ENCODE measurements at places on chromosomes 11 and 22.

DNA sequence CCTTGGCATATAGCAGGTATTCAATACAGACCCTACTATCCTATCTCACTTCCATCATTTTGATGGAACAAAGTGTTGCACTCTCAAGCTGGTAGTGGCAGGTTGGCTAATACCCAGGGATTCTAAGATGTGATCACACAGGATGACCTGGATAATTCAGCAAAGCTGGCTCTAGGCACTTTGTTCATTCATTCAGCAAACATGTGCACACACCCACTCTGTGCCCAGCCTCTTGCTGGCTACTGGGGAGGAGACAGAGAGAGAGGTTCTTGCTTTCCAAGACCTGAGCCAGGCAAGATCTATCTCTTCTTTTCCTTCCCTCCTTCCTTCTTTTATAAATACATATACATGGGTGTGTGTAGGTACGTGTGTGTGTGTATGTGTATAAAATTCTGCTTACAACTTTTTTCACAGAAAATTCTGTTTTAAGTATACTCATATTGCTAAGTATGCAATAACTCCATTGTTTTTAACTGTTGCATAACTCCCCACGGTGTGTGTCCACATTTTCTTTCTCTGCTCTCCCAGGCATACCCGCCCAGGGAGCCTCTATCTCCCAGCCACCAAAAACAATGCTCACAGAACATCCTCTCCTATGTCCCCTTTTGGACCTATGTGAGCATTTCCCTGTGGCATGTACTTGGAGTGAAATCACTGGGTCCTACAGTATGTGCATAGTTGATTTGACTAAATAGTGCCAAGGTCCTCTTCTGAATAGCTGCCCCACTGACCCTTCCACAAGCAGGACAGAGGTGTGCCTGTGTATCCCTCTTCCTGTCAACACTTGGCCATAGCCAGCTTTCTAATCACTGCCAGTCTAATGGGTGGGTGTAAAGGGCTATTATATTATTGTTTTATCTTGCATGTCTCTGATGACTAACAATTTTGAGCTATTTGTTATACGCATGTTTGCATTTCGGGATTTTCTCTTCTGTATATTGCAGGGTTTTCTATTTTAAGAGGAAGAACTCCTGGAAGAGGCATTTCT is 27.5 kb downstream of the CLPB start:
- DNase-seq, result no peak

- no peak for DNase-seq
These were observed 45.2 kb downstream of the NAT10 start for GRCh38 chr11:34150494-34151151.

DNA sequence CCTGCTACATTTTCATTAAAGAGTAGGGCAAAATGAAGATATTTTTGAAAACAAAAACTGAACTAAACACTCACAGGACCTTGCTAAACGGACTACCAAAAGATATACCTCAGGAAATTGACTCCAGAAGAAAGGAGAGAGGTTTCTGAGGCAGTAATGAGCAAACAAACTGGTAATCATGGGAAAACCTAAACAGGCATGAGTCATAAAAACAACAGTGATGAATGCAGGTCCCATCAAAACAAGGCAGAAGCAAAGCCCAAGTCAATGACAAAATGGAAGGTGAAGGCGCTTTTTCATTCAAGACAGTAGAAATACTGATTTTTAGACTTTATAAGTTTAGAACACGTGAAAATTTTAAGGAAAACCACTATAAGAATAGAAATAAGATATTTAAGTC is 104.5 kb downstream of the EFCAB6 start:
- no peak for DNase-seq

- no peak for DNase-seq
These were observed 19.9 kb downstream of the RPUSD4 start for GRCh38 chr11:126191379-126192073.

DNA sequence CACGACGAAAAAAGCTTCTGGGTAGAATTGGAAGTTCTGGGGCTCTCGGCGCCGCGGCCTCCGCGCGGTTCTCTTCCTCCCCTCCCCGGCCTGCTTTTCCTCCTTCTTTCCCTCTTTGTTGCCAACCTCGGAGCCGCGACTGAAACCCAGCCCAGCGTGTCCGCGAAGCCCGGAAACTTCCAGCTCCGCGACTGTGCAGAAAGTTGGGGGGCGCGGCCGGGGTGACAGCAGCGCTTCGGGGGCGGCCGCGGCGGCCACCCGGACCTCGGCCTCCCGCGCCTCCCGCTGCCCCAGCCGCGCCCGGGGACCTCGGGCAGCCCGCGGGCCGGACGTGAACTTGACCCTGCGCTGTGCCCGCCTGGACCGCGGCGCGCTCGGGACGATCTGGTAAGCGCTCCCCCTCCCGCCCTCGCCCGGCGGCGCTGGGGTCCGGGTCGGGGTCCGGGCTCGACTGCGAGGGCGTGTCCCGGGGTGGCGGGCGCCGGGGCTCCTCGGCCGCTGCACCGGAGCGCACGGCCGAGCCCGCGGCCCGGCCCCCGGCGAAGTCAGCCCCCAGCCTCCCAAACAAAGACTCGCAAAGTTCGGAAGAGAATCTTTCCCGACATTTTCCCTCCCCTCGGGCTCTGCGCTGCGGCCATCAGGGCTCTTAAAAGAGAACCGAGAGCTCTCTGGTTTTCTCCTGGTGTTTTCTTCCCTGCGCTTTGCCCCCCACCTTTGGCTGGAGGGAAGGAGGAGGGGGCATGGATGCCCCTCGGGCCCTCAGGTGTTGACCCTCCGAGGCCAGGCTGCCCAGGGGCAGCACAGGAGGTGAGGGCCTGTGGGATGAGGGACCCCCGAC is 67.9 kb upstream of the WNT7B start:
- no peak for DNase-seq

Measured in BJ (cell line).